Stimulated activated CD4-positive, alpha-beta T cell treated with anti-CD3 and anti-CD28 coated beads, Interleukin-4, amount 100 ng/mL, for 1 hour (primary cell): ENCODE measurements at places on chromosomes 4 and X.

DNA sequence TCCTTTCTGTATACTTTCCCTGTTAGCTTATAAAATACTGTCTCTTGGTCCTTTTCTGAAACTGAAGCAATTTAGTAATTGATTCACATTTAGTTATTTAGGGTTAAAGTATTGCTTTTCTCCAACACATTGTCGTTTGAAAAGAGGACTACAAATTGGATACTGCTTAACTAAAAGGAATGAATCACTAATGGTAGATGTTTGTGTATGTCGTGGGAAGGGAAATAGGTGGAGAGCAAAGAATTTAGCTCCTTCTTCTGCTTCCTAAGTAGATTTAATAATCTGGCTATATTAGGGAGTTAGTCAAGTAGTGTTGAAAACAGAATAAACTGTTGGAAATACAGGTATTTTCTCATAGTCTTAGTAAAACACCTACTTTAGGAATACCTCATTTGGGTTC is 27.9 kb downstream of the SLAIN2 start:
- no peak for DNase-seq

- no peak for DNase-seq
Measured at GRCh38 chr4:150888217-150888616, 126.9 kb downstream of the LRBA start.

DNA sequence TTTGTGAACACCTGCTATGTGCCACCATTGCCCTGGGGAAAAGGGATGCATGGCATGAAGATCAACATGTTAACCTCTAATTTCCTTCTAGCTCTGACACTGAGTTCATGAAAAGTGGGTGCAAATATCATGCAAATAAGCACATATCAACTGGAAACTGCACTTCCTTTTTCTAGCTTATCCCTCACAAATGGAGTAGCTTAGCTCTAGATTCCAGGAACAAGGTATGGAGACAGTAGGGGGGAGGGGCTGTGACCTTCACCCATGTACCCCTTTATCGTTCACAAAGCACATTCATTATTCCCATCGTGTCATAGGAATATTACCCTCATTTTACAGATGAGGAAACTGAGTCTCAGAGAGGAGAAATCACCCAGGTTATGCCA is 37.4 kb downstream of the STARD8 start:
- DNase-seq, result no peak

GRCh38 chr4:21954916-21955315 is 6.3 kb upstream of the KCNIP4 start:
- no peak for DNase-seq

GRCh38 chr4:3390288-3390811 is 51.4 kb upstream of the HGFAC start:
- no peak for DNase-seq

GRCh38 chr4:112532267-112532666 is 16.3 kb upstream of the NEUROG2 start:
- no peak for DNase-seq
